Inflammatory macrophage (primary cell): ENCODE measurements at places on chromosomes 12 and 14.

GRCh38 chr14:51929910-51930682 lies 59.2 kb upstream of the RTRAF start:
- DNase-seq = no peak

DNA sequence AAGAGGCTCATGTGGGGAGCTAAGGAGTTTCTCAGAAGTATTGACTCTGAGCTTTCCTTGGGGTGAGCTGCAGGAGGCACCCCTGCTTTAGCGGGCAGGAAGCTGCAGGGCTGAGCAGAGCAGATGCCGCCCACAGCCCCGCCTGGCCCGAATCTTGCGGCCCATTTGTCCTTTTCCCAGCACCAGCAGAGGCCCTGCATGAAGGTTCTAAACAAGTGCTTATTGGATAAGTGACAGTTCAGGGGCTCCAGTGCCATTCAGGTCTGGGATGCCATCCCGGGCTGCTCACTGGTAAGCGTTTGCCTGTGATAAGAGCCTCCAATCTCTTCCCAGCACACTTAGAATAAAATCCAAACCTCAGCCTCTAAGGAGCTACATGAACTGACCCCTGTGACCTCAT lies 11.4 kb downstream of the RILPL1 start:
- DNase-seq = no peak

- no peak for DNase-seq
These were observed 39.7 kb upstream of the VCPKMT start for GRCh38 chr14:50156111-50156510.

DNA sequence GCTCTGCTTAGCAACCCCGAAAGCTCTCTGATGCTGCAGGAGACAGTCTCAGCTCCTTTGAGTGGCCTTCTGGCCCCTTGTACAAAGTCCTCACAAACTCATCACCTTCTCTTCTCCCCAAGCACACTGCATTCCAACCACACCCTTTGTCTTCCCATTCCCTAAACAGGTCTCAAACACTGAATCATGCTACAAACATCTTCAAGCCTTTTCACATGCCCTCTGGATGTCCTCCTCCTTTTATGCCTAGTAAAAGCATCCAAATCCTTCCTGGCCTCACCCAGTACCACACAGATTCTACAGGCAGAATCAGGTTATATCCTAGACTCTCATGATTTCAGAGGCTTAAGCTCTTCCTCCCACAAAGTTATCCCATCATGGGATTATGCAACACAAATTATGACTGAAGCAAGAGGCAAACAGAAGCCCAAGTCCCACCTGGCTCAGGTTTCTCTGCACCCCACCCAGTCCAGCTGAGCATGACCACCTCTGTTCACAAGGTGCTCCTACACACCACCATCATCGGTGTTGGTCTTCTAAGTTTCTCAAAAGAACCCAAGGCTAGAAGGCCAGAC lies 61.4 kb upstream of the PCED1B start:
- DNase-seq = no peak

GRCh38 chr14:26415618-26416123 lies 182.2 kb downstream of the NOVA1 start:
- no peak for DNase-seq
